ENCODE measurements at places on chromosomes 5 and 9. TPM values are rescaled to one million over a fixed set of nuclear protein-coding genes. Genes with fewer than 3 reads are reported as not detected.

GRCh38 chr9:87125819-87126218 is 178.5 kb upstream of the GAS1 start:
- no peak for DNase-seq

DNA sequence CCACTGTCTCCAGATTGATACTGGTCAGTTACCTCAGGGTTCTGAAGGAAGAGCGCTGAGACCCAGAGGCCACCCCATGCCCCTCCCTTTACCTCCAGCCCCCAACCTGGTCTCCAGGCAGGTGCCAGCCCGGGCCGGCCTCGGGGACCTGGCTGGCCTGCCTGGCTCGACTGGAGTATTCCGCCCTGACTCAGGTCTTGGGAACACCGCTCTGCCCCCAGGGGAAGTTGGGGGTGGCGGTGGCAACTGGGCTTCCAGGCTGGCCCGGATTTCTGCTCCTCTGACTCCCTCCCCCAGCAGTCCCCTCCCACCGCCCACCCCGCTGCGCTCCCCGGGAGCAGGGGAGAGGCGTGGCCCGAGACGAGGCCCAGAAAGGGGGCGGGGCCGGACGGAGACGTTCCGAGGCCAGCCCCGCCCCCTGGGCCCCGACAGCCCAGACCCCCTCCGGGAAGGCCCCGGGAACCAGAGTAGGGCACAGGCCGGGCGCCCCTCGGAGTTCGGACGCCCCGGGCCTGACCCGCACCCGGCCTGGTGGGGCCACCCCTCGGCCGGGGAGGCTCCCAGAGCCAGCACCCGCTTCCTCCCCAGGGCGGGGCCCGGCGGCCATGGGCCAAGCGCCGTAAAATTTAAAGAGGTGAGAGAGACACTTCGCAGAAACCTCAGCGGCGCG is 82.5 kb upstream of the ZBTB43 start:
- peak; percentile 74 for DNase-seq

The PKD2L2 gene
- under 0.01 TPM for total RNA-seq

- no peak for DNase-seq
These were observed 86.7 kb downstream of the AUH start for GRCh38 chr9:91274949-91275492.

The SLC6A18 gene
- not detected for total RNA-seq

DNA sequence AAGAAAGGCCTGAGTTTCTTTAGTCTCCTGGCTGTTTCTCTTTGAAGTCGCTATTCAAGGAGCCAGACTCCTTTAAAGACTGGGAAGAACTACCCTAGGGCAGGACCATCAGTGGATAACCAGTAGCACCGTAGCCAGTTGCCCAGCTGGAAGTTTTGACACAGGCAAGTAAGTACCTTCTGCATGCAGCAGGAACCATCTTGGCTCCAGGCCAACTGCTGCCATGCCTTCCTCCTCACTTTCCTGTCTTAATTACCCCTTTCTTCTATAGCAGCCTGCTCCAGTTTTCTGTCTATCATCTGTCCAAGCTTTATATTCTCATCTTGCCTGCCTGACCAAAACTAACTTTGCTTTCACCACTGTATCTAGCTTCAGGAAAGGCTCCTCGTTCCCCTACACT is 149.7 kb upstream of the SV2C start:
- DNase-seq = peak; percentile 27

DNA sequence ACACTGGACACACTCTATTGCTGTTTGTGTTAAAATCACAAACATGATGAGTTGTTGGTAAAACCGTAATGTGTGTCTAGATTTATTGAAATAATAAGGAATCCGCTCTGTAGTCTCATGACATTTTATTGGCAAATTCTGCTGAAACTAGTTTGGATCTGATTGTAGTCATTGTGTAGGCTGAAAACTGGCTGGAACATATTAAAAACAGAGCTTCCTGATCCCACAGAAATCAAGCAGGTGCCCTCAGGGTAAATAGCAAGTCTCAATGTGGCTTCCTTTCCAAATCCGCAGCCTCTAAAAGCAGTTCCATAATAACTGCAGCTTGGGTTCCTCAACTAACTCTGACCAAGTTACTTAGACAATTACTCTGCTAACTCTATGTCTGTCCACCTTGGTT is 427.5 kb upstream of the KIF2A start:
- DNase-seq = no peak

The CDH9 gene
- total RNA-seq = 2.7 TPM

DNA sequence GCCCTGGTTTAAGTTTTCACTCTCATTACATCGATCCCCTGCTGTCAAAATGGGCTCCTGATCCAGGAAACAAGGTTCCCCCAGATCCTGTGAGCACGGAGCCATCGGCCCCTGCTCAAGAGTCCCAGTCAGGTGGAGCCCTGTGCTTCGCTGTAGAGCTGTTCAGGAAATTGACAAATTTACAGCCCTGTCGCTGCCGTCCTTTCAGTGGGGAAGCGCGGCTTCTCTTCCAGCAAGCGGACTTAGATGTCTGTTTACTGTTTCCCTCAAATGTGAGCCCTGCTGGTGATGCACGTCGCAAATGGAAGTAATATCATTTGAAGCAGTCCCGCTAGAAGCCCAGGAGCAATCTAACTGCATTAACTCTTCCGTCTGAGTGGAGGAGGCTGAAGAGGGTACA is 760.9 kb upstream of the WWC1 start:
- no peak for DNase-seq

DNA sequence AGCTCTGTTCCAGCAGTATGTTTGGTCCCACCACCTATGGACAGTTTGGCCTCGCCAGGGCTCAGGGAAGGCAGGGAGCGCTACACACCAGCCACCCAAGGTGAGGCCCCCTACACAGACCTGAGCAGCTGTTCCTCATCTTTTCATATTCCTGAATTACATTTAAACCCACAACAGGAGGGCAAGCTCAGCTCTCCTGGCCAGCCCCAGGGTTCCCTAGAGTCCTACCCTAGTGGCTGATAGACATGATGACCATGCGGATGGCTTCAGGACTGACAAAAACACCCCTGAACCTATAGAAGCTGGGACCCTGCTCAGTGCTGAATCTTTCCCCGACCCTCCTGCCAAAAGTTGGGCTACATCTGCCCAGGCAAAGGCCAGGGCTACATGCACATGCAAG is 6.7 kb upstream of the FOXE1 start:
- DNase-seq = no peak

DNA sequence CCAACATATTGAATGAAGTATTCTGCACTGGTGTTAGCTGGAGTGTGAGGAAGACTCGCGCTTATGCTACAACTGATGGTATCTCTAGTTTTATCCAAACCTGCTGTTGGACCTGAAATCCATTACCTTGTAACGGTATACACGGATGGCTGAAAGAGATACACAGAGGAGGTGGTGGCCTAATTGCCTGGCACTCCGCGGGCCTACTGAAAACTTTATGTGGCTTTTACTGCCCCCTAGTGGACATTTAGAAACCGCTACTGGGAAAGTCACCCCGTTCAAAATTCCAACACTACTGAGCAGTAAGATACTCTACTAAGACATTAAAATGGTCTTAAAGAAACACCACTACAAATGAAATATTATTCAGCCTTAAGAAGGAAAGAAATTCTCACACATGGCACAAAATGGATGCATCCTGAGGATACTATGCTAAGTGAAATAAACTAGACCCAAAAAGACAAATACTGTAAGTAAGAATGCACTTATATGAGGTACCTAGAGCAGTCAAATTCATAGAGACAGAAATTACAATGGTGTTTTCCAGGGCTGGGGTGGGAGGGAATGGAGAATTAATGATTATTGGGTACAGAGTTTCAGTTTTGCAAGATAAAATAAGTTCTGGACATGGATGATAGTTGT is 100.4 kb downstream of the TTLL11 start:
- peak; percentile 63 for DNase-seq

The PCA3 gene
- 0.54 TPM for total RNA-seq

DNA sequence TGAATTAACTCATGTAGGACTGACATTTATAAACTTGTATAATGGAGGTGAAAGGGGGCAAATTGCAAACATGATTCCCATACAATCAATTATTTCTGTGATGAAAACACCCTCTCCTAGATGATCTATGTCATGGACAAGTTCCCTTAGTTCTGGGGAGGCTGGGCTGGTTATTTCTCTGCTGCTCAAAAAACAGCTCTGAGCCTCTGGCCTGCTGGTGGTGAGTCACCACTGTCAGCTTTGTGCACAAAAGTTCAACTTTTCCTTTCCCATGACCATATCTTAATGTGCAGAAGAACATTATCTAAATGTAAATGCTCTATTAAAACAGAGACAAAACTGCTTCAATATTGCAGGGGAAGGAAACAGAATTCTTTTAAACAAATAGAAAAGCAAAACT is 85.0 kb downstream of the HMHB1 start:
- no peak for DNase-seq

GRCh38 chr5:1136814-1137213 is 25.0 kb upstream of the SLC12A7 start:
- DNase-seq = no peak

- DNase-seq = no peak
These were observed 23.8 kb downstream of the EXOC3 start for GRCh38 chr5:466661-467310.

- no peak for DNase-seq
These were observed 114.5 kb downstream of the UGCG start for GRCh38 chr9:112011051-112011620.

The SERF1A gene
- 6.7 TPM for total RNA-seq

DNA sequence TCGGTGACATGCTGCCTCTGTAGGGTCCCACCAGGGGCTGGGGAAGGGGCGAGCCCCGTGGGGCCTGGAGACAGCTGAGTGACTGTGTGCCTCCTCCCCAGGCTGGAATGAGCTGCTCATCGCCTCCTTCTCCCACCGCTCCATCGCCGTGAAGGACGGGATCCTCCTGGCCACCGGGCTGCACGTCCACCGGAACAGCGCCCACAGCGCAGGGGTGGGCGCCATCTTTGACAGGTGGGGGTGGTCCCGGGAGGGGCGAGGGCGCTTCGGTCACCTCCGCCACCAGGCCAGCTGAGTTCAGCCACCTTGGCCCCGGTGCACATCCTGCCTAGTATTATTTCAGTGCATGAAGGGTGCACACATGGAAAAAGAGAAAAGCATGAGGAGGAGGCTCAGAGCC is 102.8 kb downstream of the RXRA start:
- DNase-seq = no peak

GRCh38 chr5:33557605-33558004 is 116.8 kb downstream of the TARS1 start:
- DNase-seq = no peak

DNA sequence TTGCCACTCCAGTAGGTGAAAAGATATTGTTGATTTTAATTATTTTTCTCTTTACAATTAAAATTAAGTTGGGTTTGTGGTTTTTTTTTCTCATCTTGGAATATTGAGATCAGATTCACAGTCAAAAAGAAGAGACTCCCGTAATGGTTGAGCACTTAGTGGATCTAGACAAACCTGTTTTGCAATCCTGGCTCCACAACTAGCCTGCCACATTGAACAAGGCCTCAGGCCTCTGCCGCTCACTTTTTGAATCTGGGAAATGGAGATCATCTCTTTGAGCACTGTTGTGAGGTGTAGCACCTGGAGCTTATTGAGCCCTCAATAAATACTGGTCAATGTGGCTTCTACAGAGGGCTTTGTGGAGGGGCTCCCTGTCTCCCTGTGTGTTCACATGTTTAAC is 37.1 kb upstream of the RARS1 start:
- DNase-seq = no peak

GRCh38 chr5:160792281-160792680 is 59.7 kb downstream of the ATP10B start:
- no peak for DNase-seq

The TMEM252 gene
- not detected for total RNA-seq

GRCh38 chr9:7121055-7121454 is 363.3 kb downstream of the KDM4C start:
- DNase-seq = no peak

GRCh38 chr5:33985447-33985846 is 954 bp upstream of the SLC45A2 start:
- no peak for DNase-seq

DNA sequence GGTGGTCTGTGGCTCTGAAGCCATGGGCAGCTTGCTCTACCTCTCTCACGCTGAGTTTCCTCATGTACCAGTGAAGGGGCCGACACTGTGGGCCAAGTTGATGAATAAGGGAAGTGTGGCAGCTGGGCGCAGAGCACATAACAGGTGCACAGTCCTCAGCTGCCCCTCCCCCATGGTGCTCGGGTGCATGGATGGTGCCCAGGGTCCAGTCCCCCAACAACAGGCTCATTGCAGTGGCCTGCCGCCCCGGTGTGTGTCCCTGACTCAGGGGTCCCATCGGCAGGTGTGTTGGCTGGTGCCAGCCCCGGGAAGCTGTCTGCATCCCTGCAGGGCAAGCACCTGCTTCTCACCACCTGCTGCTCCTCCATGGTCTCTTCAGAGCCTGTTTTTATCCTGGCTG is 36.6 kb downstream of the COL5A1 start:
- no peak for DNase-seq

- peak; percentile 56 for DNase-seq
These were observed 230.3 kb downstream of the AUH start for GRCh38 chr9:91131433-91131839.

The PCDHGA11 gene
- 1.3 TPM for total RNA-seq

GRCh38 chr9:109912726-109913460 is 132.9 kb downstream of the PALM2AKAP2 start:
- no peak for DNase-seq

GRCh38 chr5:8394965-8395364 is 526.0 kb downstream of the MTRR start:
- DNase-seq = no peak

DNA sequence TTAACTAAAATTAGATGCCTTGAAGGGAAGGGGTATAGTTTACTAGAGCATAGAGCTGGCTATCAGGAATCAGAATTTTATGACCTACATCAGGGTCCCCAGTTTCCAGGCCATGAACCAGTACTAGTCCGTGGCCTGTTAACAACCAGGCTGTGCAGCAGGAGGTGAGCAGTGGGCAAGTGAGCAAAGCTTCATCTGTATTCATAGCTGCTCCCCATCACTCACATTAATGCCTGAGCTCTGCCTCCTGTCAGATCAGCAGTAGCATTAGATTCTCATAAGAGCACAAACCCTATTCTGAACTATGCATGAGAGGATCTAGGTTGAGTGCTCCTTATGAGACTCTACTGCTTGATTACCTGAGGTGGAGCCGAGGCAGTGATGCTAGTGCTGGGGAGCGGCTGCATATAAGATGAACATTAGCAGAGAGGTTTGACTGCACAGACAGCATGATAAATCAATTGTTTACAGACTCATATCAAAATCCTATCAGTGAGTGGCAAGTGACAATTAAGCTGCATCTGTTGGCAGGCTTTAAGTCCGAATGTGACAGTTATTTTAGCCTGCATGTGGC is 44.6 kb downstream of the TAF11L14 start:
- DNase-seq = no peak

GRCh38 chr9:104805441-104805840 is 41.5 kb downstream of the NIPSNAP3B start:
- DNase-seq = no peak

The SMIM33 gene
- under 0.01 TPM for total RNA-seq

Measured in hematopoietic multipotent progenitor cell (in vitro differentiated cells).